ENCODE measurements at places on chromosomes 5 and 9.

- peak; percentile 74 for DNase-seq
Observed at GRCh38 chr9:16625811-16626210, 244.7 kb downstream of the BNC2 start.

DNA sequence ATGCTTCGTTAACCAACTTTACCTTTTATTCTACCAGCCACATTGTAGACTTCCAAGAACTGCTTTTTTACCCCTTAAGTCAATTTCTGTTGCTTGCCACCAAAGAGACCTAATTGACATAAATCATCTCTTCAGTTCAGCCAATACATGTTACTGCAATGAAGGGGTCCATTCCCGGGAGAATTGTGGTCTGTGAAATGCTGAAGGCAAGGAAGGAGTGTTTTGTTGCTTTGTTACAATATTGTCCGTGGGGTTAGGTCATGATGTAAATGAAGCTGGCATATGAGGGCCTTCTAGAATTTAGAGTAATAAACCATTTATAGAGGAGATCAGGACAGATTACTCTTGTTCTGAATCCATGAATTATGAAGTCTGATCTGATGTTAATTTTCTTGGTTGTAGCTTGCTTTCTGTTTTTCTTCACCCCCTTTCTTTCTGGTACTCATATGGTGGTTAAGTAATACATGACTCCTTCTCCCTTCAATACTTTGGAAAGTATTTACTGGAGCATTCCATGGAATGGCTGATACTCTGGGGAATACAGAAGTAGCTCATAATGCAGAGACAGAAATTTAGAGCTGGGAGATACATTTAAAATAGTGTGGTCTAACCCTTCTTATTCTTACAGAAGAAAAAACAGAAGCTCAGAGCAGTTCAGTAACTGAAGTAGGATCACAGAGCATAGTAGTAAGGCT lies 297.0 kb upstream of the CLINT1 start:
- DNase-seq, result no peak

DNA sequence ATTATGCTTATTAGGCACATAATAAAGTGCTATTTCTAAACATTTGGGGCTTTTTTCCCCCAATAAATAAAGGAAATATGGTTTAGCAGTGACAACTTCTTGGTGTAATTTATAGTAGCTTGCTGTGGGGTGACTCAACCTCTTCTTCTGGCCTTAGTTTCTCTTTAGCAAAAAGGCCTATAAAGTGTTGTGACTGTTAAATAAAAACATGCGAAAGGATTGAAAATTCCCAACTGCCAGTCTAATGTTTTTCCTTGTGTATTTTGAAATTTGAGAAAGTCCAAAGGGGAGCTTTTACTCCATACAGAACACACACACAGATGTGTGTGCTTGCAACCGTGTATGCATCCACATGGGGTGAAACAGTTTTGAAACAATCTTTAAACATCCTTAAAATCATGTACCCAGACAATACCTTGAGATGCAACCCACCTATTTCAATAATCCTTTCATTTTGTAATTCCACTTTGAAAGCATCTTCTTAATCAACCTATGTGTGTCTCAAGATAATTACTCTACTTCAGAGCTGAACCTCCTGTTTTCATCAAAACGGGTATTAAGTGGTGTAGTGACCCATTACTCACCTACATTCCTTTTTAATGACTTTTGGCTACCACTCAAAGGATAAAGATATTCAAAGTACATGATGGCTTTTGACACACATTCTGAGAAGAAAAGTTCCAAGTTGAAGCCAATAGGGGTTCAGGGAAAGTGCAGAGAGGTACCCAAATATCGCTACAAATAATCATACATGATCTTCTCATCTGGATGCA lies 123.8 kb downstream of the DROSHA start:
- DNase-seq, result peak; percentile 16

DNA sequence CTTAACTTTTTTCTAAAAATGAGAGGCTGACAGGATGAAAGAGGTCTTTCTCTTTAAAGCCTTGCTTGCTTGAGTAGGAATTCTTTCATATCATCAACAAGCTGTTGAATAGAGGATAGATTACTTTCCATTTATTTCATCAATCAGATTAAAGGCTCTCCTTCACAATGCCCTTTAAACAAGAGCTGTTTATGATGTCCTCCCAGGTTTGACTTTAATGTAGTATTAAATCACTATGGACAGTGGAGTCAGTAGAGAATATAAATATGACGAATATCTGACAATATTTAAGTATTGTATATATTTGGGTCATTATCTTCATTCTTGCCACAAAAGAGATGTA lies 282.0 kb downstream of the ISL1 start:
- DNase-seq, result no peak

DNA sequence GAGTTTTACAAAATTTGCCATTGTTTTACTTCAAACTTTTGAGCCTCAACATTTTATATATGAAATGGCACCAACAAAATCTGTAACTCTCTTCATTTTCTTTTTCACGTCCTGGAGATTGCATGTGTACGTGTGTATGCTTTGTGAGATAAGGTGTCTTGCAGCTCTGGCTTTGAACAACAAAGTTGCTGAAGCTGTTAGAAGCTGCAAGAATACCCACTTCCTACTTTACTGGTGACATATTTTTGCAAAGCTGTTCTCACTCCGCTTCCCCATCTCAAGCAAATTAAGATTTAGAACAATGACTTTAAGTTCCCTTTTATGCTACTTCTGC lies 41.8 kb downstream of the FYB1 start:
- DNase-seq, result no peak

DNA sequence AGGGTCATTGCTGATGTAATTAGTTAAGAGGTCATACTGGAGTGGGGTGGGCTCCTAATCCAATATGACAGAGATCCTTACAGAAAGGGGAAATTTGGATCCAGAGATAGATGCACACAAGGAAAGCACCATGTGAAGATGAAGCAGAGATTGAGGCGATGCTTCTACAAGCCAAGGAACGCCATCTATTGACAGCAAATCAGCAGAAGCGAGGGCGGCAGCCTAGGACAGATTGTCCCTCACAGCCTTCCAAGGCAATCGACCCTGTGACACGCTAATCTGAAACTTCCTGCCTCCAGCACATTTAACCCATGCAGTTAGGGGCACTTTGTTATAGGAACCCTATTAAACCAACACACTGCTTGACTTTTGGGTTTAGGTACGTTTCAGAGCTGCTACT lies 285.1 kb upstream of the DAP start:
- DNase-seq, result peak; percentile 28

GRCh38 chr5:171989276-171989675 lies 17.2 kb downstream of the FBXW11 start:
- DNase-seq, result no peak

DNA sequence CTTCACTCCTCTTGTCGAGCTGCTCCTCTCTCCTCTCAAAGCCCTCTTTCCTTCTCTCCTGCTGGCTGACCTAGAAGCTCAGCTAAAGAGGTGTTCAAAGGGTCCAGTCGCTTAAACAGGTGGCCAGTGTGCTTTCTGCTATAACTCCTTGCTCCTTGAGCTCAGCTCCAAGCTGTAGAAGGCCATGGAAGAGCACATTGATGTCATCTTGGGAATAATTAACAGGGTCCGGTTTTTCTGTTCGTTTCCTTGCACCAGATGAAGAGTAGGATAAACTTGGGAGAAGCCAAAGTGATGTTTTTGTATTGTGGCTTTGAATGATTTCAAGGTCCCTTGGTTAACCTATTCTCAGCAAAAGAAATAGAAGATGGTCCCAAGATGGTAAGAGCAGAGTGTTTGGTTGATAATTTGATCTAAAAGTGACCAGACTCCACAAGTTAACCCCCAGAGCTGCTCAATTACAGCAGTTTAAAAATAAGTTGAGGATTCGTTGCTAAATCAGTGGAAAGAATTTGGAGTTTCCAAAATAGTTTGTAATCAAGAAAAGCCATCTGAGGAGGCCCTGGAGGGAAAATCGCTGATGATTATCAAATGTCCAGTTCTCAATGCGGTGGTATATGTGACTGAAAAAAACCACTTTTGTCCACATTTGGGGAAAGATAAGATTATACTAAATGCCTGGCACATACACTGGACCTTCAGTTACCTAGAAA lies 148.1 kb downstream of the DOCK8 start:
- DNase-seq, result no peak

- DNase-seq, result no peak
Observed at GRCh38 chr5:111004291-111004690, 67.2 kb upstream of the TSLP start.
